ENCODE measurements at places on chromosomes 4 and X. TPM values are rescaled to one million over a fixed set of nuclear protein-coding genes. Genes with fewer than 3 reads are reported as not detected.

The ITIH6 gene
- not detected for total RNA-seq

The NUP54 gene
- total RNA-seq: 18.2 TPM

The BEX5 gene
- total RNA-seq: 0.97 TPM

The HSFX1 gene
- total RNA-seq: 1.9 TPM

The NAA11 gene
- not detected for total RNA-seq

The ADGRL3 gene
- 3.0 TPM for total RNA-seq

The TLR2 gene
- 3.5 TPM for total RNA-seq

The USP26 gene
- not detected for total RNA-seq

The DMP1 gene
- total RNA-seq: not detected

- DNase-seq: no peak
These were observed 533 bp downstream of the GPR173 start for GRCh38 chrX:53049127-53049517.

DNA sequence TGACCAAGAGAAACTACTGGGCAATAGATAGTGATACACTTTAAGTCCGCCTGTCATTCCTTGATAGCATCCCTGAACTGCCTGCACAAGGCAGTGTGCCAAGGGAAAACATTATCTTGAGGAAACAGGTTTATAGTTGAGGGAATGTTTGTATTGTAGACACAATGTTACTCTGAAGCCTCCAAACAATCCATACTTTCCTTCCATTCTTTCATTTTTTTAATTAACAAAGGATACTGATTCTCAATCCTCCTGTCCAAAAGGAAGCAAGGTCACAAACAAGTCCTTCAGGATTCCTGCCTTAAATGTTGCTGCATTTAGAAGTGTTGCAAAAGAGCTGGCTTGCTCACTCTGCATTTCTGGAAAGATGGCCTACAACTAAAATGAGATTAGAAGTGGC lies 61.7 kb upstream of the PRSS48 start:
- no peak for DNase-seq

GRCh38 chrX:131544218-131544617 lies 344 bp downstream of the OR13H1 start:
- no peak for DNase-seq

DNA sequence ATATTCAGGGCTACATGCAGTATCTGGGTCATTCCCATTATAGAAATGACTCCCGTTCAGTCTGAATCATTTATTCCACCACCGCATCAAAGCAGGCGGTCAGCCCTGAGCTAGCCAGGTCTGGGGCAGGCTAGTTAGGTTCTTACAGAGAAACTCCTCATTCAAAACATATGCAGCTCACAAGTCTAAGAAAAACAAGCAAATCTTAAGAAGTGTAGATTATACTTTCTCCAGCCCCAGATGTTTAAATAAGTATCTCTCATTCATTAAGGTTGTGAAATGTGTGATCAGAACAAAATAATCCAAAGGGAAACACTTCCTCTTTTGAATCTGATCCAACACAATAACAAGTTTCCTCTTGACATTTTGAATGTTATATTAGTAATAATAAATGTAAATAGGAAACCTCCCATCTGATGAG lies 441.9 kb downstream of the INPP4B start:
- DNase-seq: no peak

DNA sequence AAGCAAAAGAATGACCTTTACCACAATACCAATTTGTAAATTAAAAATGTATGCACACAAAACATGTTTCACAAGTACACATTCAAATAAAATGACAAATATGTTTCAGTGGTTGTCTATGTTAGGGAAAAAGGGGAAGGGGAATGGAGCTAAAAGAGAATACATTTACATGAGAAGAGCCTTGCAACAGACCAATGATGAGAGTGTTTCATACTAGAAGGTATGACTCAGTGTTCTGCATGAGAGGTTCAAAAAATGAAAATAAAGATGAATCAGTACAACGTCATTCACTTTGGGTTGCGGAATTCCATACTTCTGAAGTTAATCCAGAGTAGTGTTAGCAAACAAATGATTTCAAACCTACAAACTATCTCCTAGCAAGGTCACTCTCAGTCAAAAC lies 51.7 kb downstream of the RPGR start:
- no peak for DNase-seq

- no peak for DNase-seq
These were observed 1025.0 kb upstream of the PCDH10 start for GRCh38 chr4:132123870-132124623.

DNA sequence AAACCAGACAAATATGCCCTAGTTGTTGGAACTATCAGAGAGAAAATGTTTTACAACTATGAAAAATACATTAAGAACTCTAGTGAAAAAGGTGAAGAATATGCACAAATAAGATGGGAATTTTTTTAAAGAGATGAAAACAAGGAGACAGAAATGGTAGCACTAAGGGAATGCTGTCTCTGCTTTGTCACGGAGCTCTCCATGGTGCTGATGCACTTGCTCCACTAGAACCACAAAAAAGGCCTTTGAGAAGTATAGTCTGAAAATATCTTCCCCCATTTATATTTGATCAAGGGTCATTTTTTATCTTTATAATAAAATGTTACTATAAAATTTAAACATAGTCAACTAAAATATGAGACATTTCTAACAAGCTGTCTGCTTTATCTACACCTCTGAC lies 1655.5 kb upstream of the AGA start:
- no peak for DNase-seq

GRCh38 chrX:2351999-2352995 lies 148.5 kb downstream of the DHRSX start:
- no peak for DNase-seq

GRCh38 chrX:119996069-119996468 lies 52.5 kb upstream of the NKAP start:
- no peak for DNase-seq

Measured in Right ventricle myocardium superior (tissue), 1 donor.